ENCODE measurements at places on chromosomes 4 and X.

DNA sequence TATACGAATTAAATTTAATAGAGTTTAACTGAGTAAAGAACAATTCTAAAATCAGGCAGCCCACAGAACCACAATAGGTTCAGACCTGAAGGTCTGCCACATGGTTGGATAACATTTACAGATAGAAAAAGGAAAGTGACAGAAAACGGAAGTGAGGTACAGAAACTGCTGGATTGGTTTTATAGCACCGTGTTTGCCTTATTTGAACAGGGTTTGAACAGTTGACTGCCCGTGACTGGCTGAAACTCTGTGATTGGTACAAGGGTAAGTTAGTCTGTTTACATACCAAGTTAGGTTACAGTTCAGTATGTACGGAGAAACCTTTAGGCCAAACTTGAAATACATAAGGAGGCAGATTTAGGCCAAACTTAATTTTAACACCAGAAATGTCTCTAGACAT is 64.1 kb upstream of the ATXN3L start:
- no peaks in the 10 kb centered on the region for H3K36me3 ChIP-seq
- no peak for DNase-seq
- no peak overlapping the region for H3K27ac ChIP-seq
- H3K27me3 ChIP-seq, result no peaks in the 10 kb centered on the region
- no peaks in the 10 kb centered on the region for H3K4me1 ChIP-seq

DNA sequence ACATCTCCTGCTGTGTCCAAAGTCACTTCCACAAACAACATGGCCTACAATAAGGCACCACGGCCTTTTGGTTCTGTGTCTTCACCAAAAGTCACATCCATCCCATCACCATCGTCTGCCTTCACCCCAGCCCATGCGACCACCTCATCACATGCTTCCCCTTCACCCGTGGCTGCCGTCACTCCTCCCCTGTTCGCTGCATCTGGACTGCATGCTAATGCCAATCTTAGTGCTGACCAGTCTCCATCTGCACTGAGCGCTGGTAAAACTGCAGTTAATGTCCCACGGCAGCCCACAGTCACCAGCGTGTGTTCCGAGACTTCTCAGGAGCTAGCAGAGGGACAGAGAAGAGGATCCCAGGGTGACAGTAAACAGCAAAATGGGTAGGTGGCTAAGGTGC is 123.9 kb downstream of the PDLIM5 start:
- peaks cover 11% of the 10 kb centered on the region for H3K36me3 ChIP-seq
- no peaks in the 10 kb centered on the region for H3K27me3 ChIP-seq
- no peak for DNase-seq
- no peaks in the 10 kb centered on the region for H3K4me1 ChIP-seq
- no peak overlapping the region for H3K27ac ChIP-seq
- no peak overlapping the region for H3K4me3 ChIP-seq

GRCh38 chrX:114532111-114532805 is 51.6 kb upstream of the HTR2C start:
- no peak overlapping the region for H3K27ac ChIP-seq
- no peaks in the 10 kb centered on the region for H3K4me1 ChIP-seq
- no peaks in the 10 kb centered on the region for H3K36me3 ChIP-seq
- DNase-seq, result no peak
- H3K27me3 ChIP-seq, result no peaks in the 10 kb centered on the region

DNA sequence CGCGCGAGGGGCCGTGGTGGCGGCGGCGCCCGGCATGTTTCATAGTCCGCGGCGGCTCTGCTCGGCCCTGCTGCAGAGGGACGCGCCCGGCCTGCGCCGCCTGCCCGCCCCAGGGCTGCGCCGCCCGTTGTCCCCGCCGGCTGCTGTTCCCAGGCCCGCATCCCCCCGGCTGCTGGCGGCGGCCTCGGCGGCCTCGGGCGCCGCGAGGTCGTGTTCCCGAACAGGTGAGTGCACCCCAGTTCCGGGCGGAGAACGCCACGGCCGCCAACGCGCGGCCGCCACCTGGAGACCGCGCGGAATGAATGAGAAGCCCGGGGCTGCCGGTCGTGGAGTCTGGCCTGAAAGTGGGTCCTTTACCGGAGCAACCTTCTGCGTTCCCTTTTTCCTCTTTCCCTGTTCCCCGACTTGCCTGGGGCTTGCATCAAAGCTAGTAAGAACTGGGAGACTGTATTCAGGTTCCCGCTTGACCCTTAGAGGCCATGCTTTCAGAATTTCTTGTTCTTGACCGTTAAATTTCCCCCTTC is 429 bp downstream of the NOCT start:
- H3K4me1 ChIP-seq, result peaks cover 30% of the 10 kb centered on the region
- H3K27me3 ChIP-seq, result no peaks in the 10 kb centered on the region
- H3K27ac ChIP-seq, result peak overlapping the region; percentile 84
- no peaks in the 10 kb centered on the region for H3K36me3 ChIP-seq
- peak overlapping the region; percentile 77 for H3K4me3 ChIP-seq

GRCh38 chr4:140688711-140689598 is 67.2 kb downstream of the TBC1D9 start:
- H3K27ac ChIP-seq, result no peak overlapping the region
- H3K4me3 ChIP-seq, result no peak overlapping the region
- peaks cover 41% of the 10 kb centered on the region for H3K4me1 ChIP-seq
- H3K36me3 ChIP-seq, result peaks cover 14% of the 10 kb centered on the region
- DNase-seq, result no peak
- H3K27me3 ChIP-seq, result no peaks in the 10 kb centered on the region

GRCh38 chr4:121375262-121375661 is 5.6 kb downstream of the QRFPR start:
- H3K27ac ChIP-seq, result no peak overlapping the region
- peaks cover 36% of the 10 kb centered on the region for H3K27me3 ChIP-seq
- no peak for DNase-seq
- H3K4me3 ChIP-seq, result no peak overlapping the region
- H3K4me1 ChIP-seq, result peaks cover 1% of the 10 kb centered on the region
- H3K36me3 ChIP-seq, result no peaks in the 10 kb centered on the region

DNA sequence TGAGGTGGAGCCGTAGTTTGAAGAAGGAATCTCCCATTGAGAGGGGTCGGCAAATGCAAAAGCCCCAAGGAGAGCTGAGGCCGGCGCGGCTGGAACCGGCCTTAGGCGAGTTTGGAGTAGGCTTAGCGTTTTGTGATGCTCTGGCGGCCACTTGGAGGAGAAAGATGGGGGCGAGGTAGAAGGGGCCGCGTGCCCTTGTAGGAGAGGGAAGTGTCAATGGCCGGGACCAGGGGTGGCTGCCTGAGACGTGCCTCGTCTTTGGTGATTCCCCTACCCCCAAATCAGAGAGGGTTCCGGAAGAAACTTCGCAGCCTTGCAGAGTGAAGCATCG is 11.7 kb downstream of the MSX1 start:
- peaks cover 100% of the 10 kb centered on the region for H3K27me3 ChIP-seq
- peaks cover 10% of the 10 kb centered on the region for H3K4me1 ChIP-seq
- H3K27ac ChIP-seq, result no peak overlapping the region

GRCh38 chr4:952881-953573 is 20.3 kb downstream of the DGKQ start:
- H3K4me3 ChIP-seq, result no peak overlapping the region
- H3K36me3 ChIP-seq, result peaks cover 52% of the 10 kb centered on the region
- DNase-seq, result no peak
- no peaks in the 10 kb centered on the region for H3K4me1 ChIP-seq
- no peak overlapping the region for H3K27ac ChIP-seq

DNA sequence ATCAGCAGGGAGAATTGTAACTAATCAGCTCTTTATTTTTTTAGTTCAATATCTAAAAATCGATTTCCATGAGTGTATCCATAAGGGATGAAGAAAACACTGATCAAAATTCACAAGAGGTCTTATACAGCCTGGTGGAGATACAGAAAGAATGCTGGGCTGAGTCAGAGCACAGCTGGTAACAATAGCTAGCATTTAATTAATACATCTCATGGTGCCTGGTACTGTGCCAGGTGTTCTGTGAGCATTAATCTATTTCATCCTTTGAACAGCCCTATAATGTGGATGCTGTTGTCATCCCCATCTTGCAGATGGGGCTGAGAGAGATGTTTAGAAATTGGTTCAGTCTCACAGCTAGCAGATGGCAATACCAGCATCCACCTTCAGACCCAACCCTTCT is 250.9 kb upstream of the RPS6KA3 start:
- H3K27me3 ChIP-seq, result no peaks in the 10 kb centered on the region
- no peak overlapping the region for H3K4me3 ChIP-seq
- H3K4me1 ChIP-seq, result no peaks in the 10 kb centered on the region

- H3K27me3 ChIP-seq, result no peaks in the 10 kb centered on the region
- H3K27ac ChIP-seq, result no peak overlapping the region
- H3K4me1 ChIP-seq, result peaks cover 75% of the 10 kb centered on the region
- no peak overlapping the region for H3K4me3 ChIP-seq
- no peaks in the 10 kb centered on the region for H3K36me3 ChIP-seq
Measured at GRCh38 chr4:158783785-158784184, 15.0 kb downstream of the FNIP2 start.

DNA sequence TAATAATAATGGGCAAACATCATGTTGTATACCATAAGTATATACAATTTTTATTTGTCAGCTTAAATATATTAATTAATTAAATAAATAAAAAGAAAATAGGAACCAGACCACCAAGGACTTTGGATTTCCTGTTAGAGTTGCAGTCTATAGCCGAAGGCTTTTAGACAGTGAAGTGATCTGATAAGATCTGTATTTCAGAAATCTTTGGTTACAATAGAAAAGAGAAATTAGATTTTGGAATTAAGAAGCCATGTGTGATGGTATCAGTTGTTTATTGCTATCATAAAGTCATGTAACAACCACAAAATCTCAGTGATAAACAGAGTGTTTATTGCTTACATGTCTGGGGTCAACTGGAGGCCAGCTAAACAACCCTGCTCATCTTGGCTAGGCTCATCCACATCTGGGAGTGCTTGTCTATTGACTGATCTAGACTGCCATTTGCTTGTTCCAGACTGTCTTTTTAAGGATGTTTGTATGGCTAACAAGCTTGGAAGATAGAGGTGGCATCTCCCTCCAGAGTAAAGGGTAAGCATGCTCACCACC is 142.1 kb upstream of the USP9X start:
- no peak overlapping the region for H3K27ac ChIP-seq
- H3K27me3 ChIP-seq, result no peaks in the 10 kb centered on the region
- H3K36me3 ChIP-seq, result no peaks in the 10 kb centered on the region
- H3K4me1 ChIP-seq, result no peaks in the 10 kb centered on the region

DNA sequence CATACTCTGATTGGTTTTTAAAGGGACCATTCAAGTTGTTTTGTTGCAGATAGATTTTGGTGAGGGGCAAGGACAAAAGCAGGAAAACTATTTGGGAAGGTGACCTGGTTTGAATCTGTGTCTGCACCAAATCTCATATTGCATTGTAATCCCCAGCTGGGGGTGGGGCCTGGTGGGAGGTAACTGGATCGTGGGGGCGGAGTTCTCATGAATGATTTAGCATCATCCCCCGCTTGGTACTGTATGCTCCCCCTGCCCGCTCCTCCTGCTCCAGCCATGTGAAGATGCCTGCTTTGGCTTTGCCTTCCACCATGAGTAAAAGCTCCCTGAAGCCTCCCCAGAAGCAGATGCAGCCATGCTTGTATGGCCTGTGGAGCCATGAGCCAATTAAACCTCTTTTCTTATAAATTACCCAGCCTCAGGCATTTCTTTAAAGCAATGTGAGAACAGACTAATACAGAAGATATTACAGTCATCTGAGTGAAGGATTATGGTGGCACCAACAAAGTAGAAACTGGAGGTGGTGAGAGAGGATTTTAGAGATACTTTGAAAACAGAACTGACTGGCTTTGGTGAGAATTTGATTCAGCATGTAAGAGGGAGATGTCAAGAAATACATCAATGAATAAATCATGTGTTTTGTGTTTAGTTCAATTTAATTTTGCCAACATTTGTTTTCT is 14.4 kb downstream of the IL21 start:
- H3K36me3 ChIP-seq, result no peaks in the 10 kb centered on the region
- H3K4me3 ChIP-seq, result no peak overlapping the region
- no peaks in the 10 kb centered on the region for H3K27me3 ChIP-seq

DNA sequence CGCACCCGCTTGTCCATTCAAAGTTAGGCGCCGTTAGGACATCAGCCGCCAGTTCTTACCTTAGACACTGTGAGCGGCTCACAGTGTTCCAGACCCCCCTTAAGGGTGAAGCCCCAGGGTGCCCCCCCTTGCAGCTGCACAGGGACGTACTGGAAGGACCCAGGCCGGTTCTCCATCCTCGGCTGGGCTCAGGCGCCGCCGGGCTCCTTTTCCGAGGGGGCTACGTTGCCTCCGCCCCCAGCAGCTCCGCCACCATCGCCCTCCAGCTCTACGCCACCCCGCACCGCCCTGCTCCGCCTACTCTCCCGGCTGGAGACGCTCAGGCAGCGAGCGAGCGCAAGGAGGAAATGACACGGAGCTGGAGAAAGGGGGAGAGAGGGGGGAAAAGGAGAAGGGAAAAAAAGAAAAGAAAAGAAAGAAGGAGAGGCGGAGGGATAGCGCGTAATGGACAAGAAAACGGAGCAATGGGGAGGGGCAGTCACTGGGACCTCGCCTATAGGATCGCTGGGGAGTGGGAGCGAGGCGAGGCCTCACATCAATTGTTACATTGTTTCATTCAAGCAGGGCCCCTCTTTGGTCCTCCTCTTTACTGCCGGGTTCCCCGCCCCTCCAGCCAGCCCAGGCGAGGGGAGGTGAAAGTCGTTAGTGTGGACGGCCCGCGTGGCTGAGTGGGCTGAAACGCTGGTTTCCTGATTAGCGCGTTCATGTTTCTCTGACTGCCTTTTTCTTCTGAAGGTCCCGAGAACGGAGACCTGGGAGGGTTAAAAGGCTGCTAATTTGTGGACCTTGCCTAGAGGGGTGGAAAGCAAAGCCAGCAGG is at the start of gene SHROOM4:
TSS of gene SHROOM4 (minus strand) at position 352 of the 819 bp plus-strand sequence. CDS start at position 176, 176 bp downstream.
- peaks cover 8% of the 10 kb centered on the region for H3K4me1 ChIP-seq
- H3K4me3 ChIP-seq, result peak within 1 kb of the TSS; percentile 66
- DNase-seq, result peak; percentile 66
- peak within 1 kb of the TSS; percentile 80 for H3K27ac ChIP-seq

DNA sequence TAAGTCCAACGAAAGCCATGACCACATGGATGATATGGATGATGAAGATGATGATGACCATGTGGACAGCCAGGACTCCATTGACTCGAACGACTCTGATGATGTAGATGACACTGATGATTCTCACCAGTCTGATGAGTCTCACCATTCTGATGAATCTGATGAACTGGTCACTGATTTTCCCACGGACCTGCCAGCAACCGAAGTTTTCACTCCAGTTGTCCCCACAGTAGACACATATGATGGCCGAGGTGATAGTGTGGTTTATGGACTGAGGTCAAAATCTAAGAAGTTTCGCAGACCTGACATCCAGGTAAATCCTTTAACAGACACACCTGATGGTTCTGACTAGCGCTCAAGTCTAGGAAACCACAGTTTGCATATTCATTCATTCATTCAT is 6.0 kb downstream of the SPP1 start:
- H3K36me3 ChIP-seq, result no peaks in the 10 kb centered on the region
- H3K4me1 ChIP-seq, result no peaks in the 10 kb centered on the region
- no peak overlapping the region for H3K27ac ChIP-seq
- H3K4me3 ChIP-seq, result no peak overlapping the region

DNA sequence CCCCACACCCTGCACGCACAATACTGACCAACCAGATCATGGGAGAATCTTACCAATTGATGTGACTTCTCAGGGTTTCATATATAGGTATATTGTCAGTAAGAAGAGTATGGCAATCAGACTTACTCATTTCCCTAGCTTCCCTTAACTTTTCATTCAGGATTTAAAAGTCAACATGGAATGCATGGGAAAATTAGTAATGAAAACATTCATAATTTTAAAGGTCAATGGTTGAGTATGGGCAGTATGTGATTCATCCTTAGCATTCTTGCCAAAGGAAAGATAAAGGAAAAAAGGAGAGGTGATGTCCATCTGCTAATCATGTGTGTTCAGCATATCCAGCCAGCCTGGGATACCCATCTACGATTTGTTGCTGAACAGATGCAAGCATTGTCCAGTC is 4.0 kb downstream of the DIPK2B start:
- no peaks in the 10 kb centered on the region for H3K4me1 ChIP-seq
- no peak overlapping the region for H3K4me3 ChIP-seq
- no peak for DNase-seq
- H3K36me3 ChIP-seq, result no peaks in the 10 kb centered on the region
- H3K27ac ChIP-seq, result no peak overlapping the region
- H3K27me3 ChIP-seq, result no peaks in the 10 kb centered on the region
